ENCODE measurements at places on chromosomes 12 and 14.

DNA sequence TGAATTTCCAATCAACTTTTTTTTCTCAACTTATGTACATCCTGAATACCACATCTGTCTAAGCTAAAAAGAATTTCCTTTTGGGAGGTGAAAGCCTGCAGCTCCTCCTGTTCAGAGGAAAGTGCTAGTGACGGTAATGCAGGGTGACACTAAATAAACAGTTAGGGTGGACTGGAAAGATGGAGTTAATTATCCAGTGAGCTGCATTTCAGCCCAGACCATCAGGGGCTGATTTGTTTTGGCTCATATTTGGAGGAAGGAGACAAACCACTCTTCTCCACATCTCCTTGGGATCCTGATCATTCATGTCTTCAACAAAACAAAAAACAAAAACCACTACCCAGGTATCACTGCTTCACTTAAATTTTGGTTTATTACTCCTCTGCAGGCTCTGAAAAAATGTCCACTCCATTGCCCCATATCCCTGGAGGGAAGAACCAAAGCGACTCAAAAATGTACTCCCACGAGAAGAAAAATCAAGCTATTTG lies 5.1 kb upstream of the SIX1 start:
- DNase-seq = no peak

DNA sequence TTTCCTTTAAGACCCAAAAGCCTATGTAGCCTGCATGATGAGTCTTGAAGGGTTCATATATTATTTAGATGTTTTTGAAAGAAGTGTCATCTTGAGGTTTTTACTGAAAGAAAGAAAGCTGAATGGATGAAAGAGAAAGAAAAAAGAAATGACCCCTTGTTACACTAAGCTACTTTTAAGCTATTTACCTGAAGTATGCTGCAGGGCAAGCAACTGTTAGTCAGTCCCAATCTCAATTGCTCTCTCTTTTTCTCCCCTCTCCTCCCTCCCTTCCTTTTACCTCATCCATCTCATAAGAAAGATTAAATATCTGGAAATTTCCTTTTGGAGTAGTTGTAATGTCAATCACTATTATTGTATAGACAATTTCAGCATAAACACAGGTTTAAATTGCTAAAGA lies 512.4 kb downstream of the TMTC2 start:
- no peak for DNase-seq

DNA sequence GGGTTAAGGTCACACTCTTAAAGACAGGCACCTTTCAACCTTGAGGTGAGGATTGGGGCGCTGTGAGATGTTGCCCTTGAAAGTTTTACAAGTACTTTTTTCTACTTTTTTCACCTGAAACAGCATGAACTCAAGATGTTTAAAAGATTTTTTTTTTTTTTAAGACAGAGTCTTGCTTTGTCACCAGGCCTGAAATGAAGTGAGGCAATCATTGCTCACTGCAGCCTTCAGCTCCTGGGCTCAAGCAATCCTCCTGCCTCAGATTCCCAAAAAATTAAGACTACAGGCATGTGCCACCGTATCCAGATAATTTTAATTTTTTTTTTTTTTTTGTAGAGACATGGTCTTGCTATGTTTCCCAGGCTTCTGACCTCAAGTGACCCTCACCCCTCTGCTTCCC lies 243.9 kb downstream of the DIO2 start:
- no peak for DNase-seq

GRCh38 chr14:90649083-90649482 lies 167.1 kb downstream of the TTC7B start:
- DNase-seq = no peak
